ENCODE measurements at places on chromosomes 6 and 20.

DNA sequence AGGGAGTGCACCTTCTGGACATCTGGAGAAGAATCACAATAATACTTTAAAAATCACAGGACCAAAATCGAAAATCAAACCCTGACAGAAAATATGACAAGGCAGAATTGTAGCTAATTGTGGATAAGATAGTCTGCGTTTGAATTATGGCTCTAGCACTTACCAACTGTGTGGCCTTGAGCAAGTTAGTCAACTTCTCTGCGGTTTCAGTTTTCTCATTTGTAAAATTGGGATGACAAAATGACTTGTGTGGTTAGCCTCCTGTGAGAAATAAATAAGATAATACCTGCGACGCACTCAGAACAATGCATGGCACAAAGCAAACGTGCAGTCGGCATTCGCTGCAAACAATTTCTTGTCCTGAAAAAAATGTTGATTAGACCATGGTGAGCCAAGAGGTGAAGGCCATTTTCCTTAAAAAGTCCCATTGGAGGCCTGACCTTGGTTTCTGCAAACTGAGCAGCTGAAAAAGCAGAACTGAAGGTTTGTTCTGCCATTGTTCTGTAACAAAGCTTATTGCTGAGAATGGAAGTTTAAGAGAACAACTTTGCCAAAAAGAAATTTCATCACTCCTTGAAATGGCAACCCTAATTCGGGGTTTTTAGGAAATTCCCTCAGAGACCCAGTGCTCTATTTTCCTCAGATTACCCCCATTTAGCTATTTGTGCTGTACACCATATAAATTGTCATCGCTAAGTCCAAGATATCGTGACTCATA lies 266.3 kb downstream of the ERMARD start:
- DNase-seq: no peak

DNA sequence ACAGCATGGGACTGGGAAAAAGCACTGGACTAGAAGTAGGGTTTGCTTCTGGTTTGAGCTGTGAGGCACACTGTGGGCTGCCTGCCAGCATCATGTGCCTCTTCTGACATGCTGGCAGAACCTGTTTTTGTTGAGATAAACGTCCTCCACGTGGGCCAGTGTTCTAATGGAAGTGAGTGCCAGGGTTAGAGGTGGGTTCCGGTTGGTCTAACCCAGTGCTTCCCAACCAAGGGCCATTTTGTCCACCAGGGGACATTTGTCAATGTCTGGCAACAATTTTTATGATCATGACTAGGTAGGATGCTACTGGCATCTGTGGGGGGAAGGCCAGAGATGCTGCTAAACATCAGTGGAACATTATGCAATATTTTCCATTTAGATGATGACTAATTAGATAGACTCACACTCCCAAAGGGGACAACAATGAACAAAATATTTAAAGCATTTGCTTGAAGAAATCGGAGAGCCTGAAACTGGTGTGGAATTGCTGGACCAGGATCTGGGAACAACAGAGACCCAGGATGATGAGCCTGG lies 7.8 kb upstream of the APMAP start:
- no peak for DNase-seq

DNA sequence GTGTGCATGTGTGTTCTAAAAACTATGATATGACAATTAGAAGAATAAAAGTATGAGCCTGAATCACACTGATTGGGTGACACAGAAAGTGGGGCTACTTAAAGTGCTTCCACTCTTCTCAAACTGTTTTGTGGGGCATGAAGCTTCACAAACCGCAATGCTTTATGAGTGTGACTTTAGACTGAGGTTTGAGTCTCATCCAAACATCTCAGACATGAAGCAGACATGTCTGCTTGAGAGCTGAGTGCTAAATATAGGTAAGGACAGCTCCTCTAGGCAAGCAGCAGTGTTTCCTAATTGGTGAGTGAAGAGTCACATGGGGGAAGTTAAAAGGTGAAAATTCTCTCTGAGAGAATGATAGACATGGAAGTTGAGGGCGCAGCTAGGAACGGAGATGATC lies 726.9 kb upstream of the CITED2 start:
- no peak for DNase-seq

DNA sequence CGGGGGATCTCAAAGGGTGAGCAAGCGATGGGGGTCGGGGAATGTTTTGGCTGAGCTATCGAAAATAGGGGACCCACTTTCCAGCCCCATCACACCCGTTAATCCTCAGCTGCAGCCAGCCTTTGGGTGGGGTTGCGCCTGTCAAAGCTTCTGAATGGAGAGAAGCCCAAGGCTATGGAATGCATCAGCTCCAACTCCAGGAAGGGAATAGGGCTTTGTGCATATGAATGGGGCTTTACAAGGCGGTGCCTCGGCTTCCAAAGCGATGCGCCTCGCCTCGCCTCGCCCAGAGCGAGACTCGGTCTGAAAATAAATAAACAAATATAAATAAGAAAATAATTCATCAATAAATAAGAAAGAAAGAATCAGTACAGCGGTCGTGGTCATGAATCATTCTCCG lies 751.4 kb upstream of the DEFB115 start:
- DNase-seq: no peak

DNA sequence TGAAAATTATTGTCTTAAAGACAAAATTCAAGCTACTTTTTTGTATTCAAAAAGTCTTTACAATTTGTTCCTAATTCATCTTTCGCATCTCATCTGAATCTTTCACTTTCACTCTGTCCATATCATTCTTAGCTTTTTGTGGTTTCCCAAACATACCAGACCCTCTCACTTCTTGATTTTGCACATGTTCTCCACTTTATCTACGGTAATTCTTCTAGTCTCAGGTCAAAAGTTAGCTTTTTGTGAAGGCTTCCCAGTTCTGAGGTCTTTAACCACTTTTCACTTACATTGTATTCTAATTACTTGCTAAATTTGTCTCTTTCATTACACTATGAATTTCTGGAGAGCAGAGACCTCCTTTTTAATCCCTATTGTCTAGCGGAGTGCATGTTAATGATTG lies 34.6 kb upstream of the EPHA7 start:
- DNase-seq: no peak

DNA sequence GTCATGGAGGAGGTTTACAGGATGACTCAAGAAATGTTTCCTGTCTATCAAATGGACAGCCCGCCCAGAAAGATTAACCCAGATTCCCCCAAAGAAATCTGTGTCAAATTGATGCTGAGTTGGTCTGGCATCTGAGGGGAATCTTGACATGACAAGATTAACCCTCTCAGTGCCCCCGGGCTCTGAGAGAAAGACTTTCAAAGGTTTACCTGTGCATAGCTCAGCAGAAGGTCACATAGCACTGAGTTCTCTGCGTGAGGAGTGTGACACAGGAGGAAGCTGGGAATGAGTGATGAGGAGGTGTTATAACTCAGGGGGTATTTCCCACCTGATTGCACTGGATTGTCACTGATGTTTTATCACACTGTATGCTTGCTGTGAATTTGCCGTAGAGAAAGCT lies 601.2 kb downstream of the DHX35 start:
- DNase-seq: no peak

GRCh38 chr20:36941401-36941835 lies 10.1 kb downstream of the SAMHD1 start:
- no peak for DNase-seq

- no peak for DNase-seq
Observed at GRCh38 chr6:24574809-24575208, 71.2 kb downstream of the KIAA0319 start.

DNA sequence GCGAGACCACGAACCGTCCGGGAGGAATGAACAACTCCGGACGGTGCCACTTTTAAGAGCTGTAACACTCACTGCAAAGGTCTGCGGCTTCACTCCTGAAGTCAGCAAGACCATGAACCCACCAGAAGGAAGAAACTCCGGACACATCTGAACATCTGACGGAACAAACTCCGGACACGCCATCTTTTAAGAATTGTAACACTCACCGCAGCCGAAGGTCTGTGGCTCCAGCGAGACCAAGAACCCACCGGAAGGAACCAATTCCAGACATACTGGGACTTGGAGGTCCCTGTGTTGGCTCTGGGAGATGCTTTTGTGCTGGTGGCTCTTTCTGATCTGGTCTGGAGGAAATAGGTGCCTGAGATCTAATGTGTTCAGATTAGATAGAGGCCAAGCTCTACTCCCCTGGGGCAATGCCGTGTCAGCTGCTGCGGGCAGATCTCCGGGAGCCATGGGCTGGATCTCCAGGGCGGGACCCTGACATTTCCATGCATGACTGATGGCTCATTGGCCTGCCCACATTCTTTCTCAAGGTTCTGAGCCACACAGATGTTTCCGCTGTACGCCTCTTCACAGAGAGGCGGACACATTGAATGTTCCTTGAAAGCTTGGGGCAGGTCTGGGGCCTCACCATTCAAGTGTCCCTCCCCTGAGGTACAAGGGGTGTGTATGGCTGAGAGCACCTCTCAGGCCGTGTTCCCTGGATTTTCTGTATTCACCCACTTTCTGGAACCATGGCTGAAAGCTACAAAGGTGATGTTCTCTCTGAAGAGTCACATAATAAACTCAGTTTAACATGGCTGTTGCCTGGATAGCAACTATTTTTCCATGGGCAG lies 29.3 kb downstream of the GMPR start:
- DNase-seq: no peak

DNA sequence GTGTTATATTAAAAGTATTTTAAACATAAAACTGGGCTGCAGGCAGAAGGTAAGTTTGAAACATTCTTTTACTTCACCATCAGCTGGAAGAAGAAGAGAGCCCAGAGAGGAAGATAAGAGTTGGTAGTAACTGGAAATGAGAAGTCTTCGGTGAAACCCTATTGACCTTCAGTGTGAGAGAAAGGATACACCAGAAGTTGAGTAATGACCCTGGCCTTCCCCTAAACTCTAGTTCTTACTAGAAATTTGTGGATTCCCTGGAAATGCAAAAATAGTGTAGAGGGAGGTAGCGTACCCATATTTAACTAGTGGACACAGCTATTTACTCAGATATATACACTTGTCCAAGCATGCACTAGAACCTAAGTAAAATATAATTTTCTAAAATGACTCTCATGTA lies 8.0 kb upstream of the EPM2A start:
- no peak for DNase-seq

DNA sequence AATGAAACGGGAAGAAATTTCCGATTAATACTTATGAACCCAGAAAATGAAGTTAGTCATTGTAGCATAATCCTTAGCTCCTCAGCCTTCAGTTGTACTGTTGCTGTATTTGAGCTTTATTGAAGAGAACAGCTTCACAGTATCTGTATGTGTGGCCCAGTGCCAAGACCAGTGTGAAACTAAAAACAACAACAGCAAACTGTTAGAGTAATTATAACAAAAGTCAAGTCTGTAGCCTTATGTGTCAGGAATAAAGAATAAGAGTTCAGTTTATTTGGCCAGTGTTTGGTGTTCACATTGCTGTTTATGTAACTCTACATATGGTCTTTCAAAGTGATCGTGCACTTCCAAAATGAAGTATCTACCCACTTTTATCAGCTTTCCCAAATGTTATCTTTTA lies 70.9 kb downstream of the ARID1B start:
- no peak for DNase-seq

DNA sequence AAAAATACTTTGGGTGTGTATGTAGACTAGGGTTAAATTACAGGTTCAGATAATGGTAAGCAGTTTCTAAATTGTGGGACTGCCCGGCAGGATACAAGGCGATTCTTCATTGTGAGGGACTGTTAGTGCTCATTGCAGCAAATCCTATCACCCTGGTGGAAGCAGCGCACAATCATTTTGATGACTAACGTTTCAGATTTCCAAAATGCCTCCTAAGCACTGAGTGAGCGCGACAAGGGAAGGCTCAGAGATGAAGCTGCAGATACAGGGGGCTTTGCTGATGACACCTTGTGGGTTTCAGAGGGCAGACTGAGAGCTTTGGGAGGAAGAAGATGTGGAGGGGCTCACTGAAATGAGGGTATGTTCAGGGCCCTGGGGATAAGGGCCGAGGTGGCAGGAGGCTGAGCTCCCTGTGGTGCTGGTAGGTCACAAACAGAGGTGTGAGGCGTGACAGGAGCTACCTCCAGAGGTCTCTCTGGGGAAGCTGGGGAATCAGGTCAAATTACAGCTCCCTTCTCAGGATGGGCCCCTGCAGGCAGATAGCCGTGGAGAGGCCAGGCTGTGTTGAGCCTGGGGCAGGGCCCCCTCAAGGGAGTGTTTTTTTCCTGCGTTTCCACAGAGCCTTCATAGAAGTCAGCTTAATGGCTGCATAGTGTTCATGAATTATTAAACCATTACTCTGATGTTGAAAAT lies 84.5 kb upstream of the FYN start:
- no peak for DNase-seq

DNA sequence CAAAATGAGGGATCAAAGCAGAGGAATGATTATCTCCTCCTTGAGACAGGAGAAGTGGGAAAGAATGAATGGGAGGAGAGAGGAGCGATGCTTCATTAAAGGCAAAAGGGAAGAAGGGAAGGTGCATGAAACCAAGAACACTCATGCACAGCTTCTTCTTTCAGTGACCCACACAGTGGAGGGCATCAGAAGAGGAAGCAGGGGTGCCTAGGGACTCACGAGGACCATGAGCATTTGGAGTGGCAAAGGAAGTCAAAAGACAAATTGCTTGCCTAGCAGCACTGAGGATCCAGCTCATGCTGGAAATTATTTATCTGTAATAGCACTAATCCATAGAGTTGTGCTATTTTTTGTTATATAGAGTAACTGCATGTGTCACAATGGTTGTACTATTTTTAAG lies 66.1 kb downstream of the SMLR1 start:
- DNase-seq: no peak

DNA sequence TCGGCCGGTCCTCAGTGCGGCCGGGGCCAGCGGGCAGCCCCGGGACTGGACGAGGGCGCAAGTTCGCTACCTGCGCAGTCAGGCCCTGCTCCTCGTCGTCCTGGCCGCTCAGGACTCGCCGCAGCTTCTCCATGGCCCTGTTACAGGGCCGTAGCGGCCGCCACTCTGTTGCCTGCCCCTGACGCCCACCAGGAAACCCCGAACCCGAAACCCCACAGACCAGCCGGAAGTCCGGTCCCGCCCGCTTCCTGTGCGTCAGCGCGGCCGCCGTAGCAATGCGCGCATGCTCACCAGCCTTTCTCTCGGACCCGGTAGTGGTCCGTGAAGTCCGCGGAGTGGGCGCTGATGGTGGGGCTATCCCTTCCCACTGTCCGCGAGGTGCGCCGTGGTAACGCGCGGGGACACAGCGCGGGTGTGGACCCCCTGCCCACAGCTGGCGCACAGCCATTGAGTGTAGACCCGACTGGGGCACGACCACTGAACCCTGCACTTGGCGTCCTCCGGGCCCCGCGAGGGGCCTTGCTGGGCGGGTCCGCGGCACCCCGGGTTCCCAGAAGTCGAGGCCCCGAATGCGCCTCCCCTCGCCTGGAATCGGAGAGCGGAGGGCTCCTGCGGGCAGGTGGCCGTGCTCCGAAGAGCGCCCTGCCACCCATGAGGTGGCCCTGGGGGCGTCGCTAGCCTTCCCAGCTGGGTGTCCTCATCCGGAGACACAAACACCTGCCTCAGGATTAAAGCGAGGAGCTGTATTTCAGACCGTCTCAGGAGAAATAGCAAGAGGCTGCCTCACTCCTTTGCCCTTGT lies at the start of gene SFT2D1:
SFT2D1 (minus strand) TSS at position 197 of the 801 bp plus-strand sequence; CDS start at position 133, 64 bp downstream.
- peak; percentile 15 for DNase-seq

- peak; percentile 20 for DNase-seq
Observed at GRCh38 chr6:137218473-137218916, 690 bp downstream of the IFNGR1 start.
